ENCODE measurements at places on chromosomes 16 and 17.

- no peak for DNase-seq
These were observed 58.3 kb upstream of the LGALS9 start for GRCh38 chr17:27572665-27573064.

- no peak for DNase-seq
These were observed at the start of gene USP6 for GRCh38 chr17:5115673-5116651. Gene USP6 (plus strand): TSS chr17:5116032. CDS start chr17:5130368, 14,336 bp downstream.

DNA sequence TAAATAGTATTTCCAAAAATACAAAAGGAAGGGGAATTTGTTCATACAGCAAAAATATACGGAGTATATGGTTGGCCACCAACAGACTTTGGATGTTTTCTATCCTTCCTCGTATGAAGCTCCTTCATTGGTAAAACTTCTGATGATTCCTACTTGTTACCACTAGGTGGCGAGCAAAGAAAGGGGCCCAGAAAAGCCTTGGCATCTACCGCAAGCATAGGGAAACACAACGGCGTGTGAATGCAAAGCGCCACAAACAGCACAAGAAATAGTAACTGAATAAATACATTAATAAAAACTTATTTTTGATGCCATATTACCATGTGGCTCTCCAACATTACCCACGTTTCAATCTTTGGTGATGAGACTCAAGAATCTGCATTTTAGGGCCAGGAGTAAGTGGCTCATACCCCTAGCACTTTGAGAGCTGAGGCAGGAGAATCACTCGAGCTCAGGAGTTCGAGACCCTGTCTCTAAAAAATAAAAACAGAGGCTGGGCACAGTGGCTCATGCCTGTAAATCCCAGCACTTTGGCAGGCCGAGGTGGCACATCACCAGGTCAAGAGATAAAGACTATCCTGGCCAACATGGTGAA lies 34.5 kb downstream of the YWHAE start:
- peak; percentile 77 for DNase-seq

GRCh38 chr16:48613061-48613957 lies 3.3 kb upstream of the N4BP1 start:
- no peak for DNase-seq

- DNase-seq: no peak
These were observed 43.3 kb upstream of the SMPD3 start for GRCh38 chr16:68491576-68491950.

GRCh38 chr17:54983260-54983659 lies 14.7 kb downstream of the STXBP4 start:
- no peak for DNase-seq

GRCh38 chr16:25464058-25464457 lies 206.4 kb upstream of the ZKSCAN2 start:
- no peak for DNase-seq

GRCh38 chr17:19284005-19284959 lies 47.1 kb downstream of the EPN2 start:
- DNase-seq: no peak

DNA sequence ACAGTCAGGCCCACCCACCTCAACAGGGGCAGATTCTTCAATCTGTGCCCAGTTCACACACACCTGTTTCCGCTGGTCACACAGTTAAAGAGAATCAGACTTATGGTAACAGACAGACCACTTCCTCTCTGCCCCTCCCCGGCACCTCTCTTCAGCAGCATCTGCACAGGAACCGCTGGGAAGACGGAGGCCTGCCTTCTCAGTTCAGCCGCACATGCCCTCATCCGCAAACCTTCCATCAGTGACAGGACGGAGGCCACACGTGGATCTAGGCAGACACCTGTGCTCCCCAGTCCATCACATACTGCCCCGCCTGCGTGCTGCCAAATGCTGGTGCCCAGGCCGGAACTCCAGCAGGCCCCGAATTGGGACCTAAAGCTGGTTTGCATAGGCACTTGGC lies 10.3 kb downstream of the PHB1 start:
- no peak for DNase-seq

DNA sequence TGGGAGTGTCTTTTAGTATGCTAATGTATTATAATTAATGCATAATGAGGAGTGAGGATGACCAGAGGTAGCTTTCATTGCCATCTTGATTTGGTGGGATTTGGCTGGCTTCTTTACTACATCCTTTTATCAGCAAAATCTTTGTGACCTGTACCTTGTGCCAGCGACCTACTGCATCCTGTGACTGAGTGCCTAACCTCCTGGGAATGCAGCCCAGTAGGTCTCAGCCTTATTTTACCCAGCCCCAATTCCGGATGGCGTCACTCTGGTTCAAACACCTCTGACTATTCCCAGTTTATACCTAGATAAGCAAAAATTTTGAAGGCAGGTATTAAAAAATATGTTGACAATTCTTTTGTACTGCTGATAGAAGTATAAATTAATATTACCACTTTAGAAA lies 10.5 kb upstream of the BLMH start:
- no peak for DNase-seq

DNA sequence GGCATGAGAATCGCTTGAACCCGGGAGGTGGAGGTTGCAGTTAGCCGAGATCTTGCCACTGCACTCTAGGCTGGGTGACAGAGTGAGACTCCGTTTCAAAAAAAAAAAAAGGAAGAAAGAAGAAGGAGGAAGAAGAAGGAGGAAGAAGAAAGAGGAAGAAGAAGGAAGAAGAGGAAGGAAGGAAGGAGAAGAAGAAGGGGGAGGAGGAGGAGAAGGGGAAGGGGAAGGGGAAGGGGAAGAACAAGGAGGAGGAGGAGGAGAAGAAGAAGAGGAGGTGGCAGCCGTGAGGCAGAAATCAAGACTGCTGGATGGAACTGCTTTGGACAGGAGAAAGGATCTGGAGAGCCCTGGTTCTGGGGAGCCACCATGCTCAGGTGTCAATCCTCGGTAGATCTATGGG lies 29.7 kb upstream of the PEMT start:
- DNase-seq: no peak

GRCh38 chr17:80969030-80969673 lies 22.5 kb upstream of the CHMP6 start:
- no peak for DNase-seq

- DNase-seq: no peak
These were observed 70.8 kb downstream of the XPO6 start for GRCh38 chr16:28140788-28141618.

DNA sequence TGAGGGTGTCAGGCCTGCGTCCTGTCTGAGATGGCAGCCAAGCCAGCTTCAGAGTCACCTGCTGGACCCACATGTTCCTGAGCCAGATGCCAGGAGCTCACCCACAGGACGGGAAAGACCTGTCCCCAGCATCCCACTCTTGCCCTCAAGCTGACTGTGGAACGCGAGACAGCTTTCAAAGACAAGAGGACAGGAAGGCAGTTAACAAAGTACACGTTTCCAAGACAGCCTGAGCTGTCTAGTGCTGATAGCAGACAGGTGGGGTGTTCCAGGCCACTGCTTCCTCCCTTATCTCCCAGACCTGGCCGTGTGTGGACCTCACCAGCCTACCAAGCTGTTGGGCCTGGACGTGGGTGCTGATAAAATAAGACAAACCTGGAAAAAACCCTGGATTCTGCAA lies 13.2 kb downstream of the CMTM3 start:
- DNase-seq: peak; percentile 27

DNA sequence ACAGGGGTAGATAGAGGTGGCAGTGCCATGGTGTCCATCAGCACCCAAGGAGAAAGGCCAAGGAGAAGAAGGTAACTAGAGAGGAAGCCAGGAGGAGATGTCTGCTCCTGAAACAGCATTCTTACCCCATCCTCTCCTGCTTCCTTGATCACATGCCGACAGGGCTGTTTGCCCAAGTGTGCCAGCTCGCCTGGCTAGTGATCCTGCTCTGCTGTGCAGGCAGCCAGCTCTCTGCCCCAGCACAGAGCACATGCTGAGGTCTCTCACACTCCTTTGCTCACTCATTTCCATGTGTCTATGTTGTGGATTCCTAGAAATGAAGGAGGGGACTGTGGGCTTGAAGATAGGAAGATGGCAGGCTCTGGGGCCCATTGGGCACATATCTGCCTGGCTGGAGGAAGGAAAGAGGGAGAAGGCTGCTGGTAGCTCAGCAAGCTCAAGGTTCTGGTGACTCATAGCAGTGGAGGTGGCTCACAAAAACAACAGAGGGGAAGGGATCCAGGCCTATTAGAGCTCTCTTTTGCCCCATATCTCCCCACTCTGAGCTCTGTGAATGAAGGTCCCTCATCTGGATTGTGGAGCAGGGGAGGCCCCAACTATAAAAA lies 54.3 kb downstream of the NEUROD2 start:
- DNase-seq: no peak

- no peak for DNase-seq
These were observed 18.3 kb downstream of the CDC42EP4 start for GRCh38 chr17:73293480-73293911.

DNA sequence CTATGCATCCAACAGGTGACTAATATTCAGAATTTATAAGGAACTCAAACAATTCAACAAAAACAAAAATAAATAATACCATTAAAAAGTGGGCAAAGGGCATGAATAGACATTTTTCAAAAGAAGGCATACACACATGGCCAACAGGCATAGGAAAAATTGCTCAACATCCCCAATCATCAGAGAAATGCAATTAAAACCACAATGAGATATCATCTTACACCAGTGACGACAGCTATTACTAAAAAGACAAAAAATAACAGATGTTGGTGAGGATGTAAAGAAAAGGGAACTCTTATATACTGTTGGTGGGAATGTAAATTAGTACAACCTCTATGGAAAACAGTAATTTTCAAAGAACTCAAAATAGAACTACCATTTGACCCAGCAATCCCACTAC lies 250.4 kb upstream of the N4BP1 start:
- DNase-seq: no peak

DNA sequence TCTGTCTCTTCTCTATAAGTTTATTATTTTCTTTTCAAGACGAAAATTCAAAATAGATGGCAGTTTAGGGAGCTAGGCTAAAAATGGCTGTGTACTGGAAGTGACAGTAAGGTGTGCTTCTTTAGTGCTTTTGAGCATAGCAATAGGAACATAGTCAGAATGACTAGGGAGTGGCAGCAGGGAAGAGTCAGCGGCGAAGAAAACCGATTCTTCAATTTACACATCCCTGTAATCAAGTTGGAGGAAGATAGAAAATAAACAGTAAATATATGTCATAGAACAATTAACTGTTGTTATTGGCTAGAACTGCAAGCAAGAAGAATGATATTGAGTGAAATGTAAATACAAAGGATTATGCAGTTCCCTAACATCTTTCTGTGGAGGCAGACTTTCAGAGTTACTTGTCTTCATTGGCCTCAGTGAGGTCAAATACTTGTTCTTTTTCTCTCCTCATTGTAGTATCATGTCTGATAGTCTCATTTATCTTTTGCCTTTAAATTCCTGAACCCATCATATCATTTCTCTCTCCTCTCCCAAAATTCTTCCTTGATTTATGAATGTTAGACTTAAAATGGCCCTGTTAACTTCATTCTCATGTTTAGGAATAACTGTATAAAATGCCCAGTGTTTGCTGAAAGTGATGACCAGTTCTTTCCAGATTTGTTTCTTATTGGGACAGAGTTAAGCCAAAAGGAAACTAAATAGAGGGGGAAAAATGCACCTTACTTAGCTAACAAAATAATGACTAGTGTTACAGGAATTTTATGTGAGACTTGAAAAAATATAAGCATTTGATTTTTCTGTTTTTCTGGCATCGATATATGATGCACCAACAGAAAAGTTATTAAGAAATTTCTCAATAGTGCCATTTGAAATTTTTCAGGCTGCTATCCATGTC lies 211.4 kb downstream of the BCAS3 start:
- no peak for DNase-seq

GRCh38 chr17:82041144-82041814 lies 3.8 kb upstream of the DCXR start:
- no peak for DNase-seq

- no peak for DNase-seq
These were observed 16.9 kb downstream of the SYT17 start for GRCh38 chr16:19184823-19185509.

DNA sequence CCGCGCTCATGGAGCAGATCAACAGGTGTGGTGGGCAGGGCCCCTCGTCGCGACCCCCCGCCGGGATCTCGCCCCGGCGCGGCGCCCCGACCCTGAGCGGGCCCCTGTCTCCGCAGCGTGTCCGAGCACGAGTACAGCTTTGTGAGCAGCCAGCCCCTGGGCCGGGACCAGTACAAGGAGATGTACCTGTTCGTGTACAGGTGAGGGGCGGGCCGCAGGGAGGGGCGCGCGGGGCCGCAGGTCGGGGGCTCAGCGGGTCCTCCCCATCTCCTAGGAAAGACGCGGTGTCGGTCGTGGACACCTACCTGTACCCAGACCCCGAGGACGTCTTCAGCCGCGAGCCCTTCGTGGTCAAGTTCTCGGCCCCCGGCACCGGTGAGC lies 848 bp downstream of the DNASE1L2 start:
- no peak for DNase-seq

DNA sequence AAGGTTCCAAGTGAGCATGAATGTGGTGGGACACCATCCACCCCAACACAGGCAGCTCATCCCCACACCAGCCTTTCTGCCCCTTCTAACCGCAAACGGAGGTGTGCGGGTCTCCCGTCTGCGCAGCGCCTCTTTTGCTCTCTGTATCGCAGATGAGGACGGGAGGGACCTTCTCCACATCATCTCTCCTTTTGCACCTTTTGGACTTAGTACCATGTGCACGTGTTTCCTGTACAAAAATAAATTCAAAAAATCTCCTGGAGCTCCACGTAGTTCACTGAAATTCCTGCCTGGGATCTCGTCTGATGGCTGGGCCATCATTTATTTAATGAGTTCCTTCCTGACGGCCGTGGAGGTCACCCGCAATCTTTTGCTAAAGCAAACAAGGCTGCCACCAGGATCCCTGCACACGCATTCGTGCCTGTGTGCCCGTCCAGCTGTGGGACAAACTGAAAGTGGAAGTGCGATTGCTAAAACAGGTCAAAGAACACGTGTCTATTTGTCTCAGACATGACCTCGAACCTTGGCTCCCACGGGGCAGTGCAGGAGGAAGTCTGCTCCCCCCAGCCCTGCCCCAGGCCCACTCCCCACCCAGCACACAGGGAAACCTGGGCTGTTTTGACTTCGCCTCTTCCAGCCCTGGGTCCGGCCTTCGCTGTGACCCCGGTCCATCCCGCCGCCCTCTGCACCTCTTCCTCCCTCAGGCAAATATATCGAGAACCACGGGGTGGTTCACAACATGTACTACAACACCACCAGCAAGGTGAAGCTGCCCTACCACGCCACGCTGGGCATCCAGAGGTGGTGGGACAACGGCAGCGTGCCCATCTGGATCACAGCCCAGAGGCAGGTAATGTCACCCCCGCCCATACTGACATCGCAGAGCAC lies 2.3 kb downstream of the ENPP7 start:
- no peak for DNase-seq

GRCh38 chr17:20133517-20133916 lies 124.4 kb downstream of the SPECC1 start:
- DNase-seq: no peak

DNA sequence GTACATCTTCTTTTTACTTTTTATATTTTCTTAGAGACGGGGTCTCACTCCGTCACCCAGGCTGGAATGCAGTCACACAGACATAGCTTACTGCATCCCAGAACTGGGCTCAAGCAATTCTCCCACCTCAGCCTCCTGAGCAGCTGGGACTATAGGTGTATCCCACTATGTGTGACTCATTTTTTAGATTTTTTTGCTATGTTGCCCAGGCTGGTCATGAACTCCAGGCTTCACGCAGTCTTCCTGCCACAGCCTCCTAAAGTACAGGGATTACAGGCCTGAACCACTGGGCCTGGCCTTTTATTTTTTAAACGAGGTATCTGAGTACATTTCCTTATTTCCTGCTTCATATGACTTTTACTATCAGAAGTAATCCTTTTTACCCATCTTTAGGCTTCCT lies 48.0 kb downstream of the GLG1 start:
- DNase-seq: no peak

GRCh38 chr17:65627891-65628643 lies 66.6 kb upstream of the AXIN2 start:
- no peak for DNase-seq

GRCh38 chr16:57054771-57055170 lies 37.6 kb upstream of the CPNE2 start:
- no peak for DNase-seq
